ENCODE measurements at places on chromosomes 13 and 19.
A peak's percentile ranks its signal among the peaks of the same experiment; 100 is the strongest.

DNA sequence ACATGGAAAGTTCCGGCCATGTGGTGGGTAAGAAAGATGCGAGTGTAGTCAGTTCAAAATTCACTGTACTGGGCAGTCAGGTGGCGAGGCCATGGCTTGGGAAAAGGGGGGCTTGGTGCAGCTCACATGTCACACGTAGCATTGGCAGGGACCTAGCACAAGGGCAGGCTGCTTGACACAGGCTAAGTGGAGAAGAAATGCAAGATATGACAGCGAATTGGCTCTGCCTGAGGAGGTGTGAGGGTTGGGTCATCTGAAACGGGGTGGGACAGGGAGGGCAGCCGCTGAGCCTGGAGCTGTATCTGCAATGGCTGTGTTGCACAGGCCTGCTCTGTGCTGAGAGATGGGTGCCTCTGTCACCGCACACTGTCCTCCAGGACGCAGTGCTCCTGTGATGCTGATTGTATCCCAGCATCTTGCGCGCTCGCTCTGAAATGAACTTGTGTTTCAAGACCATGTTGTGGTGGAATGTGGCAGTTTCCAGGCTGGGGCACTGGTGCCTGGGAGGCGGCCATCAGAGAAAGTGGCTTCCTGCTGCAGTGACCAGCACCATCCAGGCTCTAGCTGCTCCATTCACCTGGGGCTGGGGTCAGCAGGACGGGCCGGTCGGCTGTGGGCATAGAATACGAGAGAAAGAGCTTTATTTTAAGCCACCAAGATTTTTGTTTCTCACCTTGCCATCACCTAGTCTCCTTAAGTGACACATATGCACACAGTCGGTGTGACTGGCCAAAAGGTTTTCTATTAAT lies 70.3 kb downstream of the TEX29 start:
- no peak for DNase-seq

- no peak for DNase-seq
Measured at GRCh38 chr13:86933676-86934075, 737.5 kb upstream of the SLITRK5 start.

DNA sequence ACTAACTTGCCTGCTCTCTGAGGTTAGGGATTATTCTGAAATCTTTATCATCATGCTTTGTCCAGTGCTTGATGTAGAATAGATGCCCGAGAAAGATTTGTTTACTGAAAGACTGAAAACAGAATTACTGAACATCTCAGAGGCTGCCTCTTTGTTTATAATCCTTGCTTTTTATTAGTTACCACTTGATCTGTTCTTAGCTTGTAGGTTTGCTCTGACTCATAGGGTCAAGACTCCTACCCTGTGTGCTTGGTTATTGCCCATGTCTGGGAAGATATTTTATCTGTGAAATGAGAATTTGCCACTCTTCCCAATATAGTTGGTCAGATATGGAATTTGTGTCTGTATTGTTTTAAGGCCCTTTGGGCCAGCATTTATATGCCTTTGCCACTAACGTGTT lies 675.3 kb downstream of the DIAPH3 start:
- no peak for DNase-seq

GRCh38 chr19:7943444-7944176 lies at the start of gene TIMM44:
Gene TIMM44 (minus strand): TSS chr19:7943666. CDS start chr19:7943651, 15 bp downstream.
- DNase-seq = peak; percentile 99

DNA sequence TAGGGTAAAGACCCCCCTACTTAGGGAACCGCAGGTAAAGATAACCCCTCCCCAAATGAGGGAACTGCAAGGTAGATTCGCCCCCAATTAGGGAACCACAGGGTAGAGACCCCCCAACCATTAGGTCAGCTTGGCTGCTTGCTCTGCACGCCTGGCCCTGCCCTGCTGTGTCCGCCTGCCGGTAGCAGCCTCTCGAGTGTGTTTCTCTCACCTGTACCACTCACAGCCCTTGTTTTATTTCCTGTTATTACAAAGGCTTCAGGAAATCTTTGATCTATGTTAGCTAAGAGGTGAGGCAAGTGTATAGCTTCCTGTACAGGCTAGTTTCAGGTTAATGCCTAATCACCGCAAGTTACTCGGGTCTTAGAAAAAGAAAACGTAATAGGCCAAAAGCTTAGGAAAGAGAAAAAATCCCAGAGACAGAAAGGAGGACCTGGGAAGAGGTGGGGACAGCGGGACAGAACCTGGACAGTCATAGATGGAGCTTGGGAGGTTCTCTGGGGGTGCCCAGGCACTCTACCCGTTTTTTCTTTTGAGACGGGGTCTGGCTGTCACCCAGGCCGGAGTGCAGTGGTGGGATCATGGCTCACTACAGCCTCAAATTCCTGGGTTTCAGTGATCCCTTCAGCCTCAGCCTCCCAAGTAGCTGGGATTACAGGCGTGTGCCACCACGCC lies 23.1 kb upstream of the EIF3G start:
- peak; percentile 64 for DNase-seq

DNA sequence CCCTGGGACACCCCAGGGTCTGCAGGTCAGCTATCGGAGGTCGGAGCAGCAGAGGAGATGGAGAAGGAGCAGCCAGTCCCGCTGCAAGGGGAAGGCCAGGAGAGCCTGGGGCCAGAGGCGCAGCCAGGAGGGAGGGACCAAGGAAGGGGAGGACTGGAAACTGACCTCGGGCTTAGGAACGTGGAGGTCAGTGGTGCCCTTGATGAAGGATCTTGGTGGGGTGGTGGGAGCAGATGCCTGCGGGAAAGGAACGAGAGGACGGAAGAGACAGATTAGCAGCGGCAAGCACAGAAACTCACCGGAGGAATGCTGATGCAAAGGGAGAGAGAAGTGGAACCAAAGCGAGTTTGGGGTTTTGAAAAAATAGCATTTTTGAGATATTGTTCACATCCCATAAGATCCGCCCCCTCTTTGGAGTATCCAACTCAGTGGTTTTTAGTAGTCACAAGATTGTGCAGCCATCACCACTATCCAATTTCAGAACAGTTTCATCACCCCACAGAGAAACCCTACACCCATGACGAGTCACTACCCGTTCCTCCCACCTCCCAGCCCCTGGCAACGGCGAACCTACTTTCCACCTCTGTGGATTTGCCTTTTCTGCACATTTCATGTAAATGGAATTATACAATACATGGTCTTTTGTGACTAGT lies 22.1 kb downstream of the PLEKHF1 start:
- DNase-seq = no peak

Measured in CD4-positive, alpha-beta T cell treated with Interferon alpha-2 for 1 hour (primary cell).